Sigmoid colon (tissue), 7 donors: ENCODE measurements at places on chromosomes 2 and 18. TPM values are rescaled to one million over a fixed set of nuclear protein-coding genes. Genes with fewer than 3 reads are reported as not detected.

GRCh38 chr2:220662431-220662830 is 909.7 kb downstream of the EPHA4 start:
- no peak for DNase-seq

DNA sequence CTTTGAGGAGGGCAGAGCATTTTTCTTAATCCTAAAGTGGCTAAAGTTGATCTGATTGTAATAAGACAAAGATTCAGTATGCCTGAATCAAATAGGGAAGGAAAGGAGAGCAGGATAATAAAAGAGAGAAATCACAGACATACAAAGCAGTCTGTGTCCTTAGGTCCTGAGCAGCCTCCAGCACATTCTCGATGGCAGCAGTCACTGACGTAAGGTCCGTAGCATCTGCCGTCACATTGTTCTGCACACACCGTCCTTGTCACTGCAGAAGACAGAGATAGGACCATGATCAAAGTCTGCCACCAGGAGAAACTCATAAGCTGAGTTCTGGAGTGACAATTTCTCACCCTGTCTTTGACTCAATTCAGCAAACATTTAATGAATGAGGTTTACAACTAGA is 813.7 kb downstream of the ERBB4 start:
- no peak for DNase-seq

DNA sequence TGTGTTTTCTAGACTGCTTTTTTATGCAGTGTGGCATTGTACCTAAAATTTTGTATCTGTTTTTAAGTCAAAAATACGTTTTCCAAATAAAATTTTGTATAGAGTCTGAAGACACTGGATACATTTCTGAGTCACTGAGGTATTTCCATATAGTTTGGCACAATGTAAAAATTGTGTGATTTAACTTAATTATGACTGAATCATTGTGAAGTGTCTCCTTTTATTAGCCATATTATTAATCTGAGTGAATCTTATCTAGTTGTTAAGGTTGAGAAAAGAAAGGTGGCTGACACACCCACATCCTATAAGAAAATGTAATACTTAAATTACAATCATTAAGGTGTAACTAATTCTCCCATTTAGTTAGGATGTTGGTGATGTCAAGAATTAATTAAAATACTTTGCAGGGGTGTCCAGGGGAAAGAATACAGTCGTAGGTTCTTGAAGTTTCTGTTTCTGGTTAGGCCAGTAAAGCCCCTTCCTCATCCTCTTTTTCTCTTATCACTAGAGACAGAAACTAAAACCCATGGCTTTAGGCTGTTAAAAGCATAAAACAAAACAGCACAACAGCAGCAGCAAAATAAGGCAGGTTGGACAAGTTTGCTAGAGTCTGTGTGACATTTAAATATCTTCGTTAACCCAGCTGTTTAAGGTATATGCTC is 71.6 kb downstream of the UBE2E3 start:
- no peak for DNase-seq

- peak; percentile 69 for DNase-seq
These were observed 28.0 kb upstream of the SCYGR1 start for GRCh38 chr2:227415538-227416424.

- DNase-seq: no peak
These were observed 14.3 kb upstream of the TRIB2 start for GRCh38 chr2:12702168-12703121.

DNA sequence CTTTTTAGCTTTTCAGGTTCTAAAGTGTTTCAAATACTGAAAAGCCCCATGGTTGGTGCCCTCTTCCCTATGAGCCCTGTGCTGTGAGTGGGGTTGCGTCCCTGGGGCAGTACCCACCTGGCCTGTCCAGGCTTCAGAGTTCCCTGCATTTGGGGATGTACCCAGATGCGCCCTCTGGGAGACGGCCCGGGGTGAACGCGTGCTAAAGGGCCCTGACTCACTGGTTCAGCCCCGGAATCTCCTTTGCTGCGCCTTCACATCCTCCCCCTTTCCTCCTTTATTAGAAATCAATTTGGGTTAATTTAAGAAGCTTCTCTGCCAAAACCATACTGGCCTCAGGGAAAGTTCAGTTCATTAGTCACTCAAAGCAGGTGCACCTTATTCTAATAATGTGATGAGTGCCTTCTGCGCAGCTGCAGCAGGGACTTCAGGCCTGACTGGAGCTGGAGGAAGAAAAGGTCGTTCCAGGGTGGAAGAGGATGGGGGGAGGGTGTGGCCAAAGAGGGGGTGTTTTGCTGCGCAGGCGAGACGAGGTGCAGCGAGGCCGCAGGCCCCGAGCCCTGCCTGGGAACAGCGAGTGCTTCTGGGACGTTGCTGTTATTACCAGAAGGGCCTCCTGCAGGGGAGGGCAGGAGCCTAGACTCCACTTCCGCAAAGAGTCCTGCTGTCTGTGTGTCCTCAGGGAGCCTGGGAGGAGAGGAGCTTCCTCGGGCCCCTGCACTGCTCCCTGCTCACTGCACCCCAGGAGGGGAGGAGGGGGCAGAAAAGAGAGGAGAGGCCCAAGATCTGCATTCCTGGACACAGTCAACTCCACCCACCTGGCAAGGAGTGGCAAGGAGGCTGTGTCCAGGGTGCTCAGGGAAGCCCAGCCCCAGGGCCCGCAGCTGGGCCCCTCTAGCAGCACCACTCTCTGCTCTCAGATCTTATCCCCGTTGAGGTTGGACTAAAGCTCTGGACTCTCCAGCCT is 223.2 kb upstream of the PXDN start:
- peak; percentile 49 for DNase-seq

DNA sequence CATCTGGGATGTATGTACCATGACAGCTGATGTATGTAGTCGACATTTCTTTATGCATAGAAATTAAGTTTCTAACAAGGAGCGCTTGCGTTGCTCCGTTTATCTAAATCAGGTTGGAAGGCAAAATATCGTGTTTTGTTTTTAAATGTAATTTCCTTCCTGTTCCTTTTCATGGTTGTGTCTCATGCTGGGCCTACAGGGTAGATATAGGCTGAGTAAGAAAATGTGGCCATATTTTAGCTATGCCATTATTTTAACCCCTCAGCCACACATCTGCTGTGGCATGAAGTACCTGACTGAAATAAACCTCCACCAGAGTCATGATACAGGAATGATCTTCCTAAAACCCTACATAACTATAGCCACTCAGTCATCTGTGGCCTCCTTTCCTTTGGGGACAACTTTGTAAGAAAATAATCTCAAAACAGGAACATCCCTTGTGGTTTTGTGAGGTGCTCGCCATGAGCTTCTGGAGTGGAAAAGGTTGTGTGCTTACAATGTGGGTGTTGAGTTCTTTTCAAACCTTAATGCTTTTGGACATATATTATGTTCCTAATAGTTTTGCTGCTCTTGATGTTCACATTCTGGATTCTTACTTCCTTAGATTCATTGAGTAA is 214.3 kb downstream of the FAM210A start:
- DNase-seq: no peak

DNA sequence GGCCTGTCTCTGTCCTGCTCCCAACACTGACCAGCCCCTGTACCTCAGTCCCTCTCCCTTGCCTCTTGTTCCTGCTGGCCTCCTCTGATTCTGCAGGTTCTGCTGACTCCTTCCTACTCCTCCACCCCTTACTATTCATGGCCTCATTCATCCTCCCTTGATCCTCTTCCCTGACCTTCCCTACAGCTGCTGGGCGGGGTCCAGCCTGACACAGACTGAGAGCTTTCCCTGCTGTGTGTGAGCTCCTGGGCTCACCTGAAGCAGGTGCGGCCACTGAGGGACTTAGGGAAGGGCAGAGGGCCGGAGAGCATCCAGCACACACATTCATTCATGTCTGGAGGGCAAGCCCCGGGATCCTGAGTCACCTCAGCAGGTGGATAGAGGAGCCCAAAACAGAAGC is 185.6 kb downstream of the CTIF start:
- no peak for DNase-seq

GRCh38 chr2:98649135-98649991 is 41.0 kb downstream of the UNC50 start:
- DNase-seq: peak; percentile 86

DNA sequence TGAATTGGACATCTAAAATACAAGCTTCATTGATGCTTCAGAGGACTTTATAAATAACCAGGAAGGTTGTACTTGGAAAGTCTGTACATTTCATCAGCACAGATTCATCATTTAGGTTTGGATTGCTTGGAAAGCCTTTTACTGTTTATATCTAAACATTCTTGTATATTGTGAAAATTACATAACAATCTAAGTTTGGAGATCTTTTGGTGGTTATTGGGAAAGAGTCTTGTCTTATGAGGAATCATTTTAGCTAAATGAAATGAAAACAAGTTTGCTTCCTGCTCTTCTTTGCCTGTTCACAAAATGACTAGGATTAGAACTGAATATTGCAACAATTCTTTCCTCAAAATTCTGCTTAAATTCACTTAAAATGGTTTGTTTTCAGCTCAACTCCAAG is 79.3 kb downstream of the ABI2 start:
- no peak for DNase-seq

GRCh38 chr2:101401906-101402305 is 14.6 kb upstream of the CREG2 start:
- no peak for DNase-seq

DNA sequence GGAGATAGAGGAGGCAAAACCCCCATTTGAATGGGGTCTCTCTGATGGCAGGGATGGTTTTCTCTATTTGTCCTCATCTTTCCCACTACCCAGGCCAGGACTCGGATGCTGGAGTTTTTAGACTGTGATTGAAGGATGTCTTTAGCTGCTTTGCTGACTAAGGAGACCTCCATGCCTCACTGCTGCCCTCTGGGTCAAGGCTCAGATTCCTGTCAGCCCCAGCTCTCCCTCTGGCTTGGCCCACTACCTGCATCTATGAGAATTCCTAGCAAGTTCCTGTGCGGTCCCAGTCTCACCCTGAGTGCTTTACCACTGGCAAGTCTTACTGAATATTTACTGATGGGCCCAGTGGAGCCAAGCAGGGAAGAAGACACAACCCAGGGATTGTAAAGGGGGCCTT is 184.0 kb downstream of the CELF4 start:
- no peak for DNase-seq

DNA sequence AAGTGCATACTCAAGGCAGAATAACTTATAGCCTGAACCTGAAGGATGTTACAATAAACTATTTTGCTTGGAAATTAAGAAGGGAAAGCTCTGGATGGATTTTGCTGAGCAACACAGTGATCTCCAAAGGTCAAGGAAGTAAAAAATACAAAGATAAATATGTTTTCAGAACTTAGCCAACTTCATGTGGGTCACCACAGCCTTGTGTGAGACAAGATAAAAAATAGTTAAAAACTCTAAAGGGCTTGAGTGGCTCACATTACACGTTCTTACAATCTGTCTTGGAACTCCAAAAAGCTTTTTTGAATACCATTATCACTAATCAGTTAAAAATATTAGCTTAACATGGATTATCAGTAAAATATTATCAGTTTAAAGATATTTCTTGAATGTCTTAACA is 28.9 kb upstream of the MTX2 start:
- DNase-seq: no peak

GRCh38 chr2:151523850-151524249 is 114.1 kb downstream of the RIF1 start:
- no peak for DNase-seq

DNA sequence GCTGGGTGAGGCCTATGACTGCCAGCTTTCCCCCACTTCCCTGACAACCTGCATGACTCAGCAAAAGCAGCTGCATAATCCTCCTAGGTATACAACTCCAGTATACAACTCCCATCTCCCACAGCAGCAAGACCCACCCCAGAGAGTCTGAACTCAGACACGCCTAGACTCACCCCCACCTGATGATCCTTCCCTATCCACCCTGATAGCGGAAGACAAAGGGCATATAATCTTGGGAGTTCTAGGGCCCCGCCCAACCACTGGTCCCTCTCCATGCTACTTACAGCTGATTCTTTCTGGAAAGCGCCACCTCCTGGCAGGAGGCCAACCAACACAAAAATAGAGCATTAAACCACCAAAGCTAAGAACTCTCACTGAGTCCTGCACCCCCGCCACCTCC is 296.5 kb downstream of the DCC start:
- DNase-seq: no peak

DNA sequence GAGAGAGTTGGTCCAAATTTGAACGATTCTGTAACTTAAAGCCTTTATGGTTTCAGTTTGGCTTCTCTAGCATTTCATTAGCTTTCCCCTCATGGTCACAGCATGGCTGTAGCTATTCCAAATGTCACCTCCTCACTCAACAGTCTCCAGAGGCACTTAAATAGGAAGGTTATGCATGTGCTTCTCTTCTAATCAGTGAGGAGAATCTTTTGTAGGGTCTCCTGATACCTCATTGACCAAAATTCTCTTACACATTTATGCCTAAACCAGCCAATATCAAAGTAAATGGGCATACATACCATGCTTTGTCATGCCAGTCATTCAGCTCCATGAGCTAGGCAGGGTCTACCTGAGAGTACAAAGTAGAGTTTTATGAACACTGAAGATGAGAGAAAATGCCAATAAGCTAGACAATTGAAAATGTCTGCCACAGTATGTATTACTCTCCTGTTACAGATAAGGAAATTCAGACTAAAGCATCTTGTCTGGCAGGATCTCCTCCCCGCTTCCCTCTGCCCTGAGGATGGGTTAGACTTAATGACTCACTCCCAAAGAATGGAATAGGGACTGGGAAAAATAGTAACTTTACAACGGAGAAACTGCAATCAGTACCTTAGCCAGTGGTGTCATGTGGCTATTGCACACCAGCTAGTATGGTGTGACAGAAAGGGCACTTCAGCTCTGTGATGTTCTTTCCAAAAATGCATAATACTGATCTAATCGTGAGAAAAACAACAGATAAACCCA is 15.4 kb downstream of the DSG2 start:
- DNase-seq: no peak

GRCh38 chr2:96414161-96414710 is 78.7 kb downstream of the NCAPH start:
- DNase-seq: no peak

- DNase-seq: no peak
These were observed 11.1 kb upstream of the DCTN1 start for GRCh38 chr2:74391209-74391579.

DNA sequence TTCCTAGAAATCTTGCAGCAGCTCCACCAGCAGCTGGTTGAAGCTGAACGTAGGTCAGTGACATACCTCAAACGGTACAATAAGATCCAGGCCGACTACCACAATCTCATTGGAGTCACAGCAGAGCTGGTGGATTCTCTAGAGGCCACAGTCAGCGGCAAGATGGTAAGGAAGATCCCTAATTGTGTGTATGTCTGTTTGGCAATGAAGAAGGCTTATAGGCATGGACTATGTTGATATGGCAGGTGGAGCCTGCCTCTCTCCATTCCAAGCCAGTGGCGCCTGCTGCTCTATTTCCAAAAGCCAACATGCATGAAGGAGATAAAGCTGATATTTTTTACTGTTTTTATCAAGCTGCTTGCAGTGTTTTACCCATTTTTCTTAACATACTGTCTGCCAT is 36.8 kb downstream of the ARMC9 start:
- DNase-seq: no peak

DNA sequence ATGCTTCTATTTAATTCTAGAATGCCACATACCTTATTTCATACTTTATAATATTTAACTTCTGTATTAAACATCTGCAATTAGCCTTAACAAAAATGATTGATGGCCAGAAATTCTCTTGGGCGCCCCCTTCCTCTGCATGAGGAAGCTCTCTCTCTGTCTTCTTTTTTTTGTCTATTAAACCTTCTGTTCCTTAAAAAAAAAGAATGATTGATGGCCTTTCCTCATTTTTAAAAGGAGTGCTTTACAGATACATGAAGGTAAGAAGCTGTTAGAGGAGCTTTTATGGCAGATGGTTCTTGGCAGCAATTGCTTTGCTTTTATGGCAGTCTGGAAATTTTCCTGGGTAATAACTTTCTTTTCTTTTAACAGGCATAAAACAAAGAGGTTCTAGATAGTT is 526.9 kb downstream of the SLC4A3 start:
- DNase-seq: no peak

The INHBB gene
- 0.60 TPM for polyA plus RNA-seq

The RNF125 gene
- 4.8 TPM for polyA plus RNA-seq

The SLC5A7 gene
- not detected for polyA plus RNA-seq

The FBXO36 gene
- 0.90 TPM for polyA plus RNA-seq
